ENCODE measurements at places on chromosomes 16 and 17.
A peak's percentile ranks its signal among the peaks of the same experiment; 100 is the strongest.

DNA sequence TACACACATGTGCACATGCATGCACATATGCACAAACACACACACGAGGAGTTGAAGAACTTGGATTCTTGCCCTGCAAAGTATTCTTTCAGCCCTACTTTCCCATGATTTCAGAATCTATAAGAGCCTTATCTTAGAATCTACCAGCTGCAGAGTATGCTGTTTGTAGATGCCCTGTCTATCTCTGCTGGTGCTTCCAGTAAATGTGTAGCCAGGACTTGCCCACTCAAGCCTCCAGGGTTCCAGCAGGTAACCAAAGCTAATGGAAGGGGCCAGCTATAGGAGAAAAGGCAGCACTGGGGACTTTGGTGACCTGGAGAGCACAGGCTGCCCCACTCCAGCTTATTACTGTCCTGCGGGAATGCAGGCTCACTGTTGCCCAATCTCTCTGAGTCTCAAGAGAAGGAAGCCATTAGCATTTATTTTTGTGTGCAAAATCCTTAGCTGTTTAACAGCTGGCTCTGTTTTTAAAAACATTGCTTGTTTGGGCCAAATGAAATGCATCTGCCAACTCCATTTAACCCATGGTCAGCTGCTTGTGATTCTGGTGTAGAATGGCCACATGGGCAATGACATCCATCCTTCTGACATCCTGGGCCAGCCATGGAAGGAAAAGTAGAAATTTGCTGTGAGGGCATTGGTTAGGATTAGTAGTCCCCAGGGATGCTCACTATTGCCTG, 28.6 kb upstream of the XYLT1 start:
- DNase-seq: no peak

DNA sequence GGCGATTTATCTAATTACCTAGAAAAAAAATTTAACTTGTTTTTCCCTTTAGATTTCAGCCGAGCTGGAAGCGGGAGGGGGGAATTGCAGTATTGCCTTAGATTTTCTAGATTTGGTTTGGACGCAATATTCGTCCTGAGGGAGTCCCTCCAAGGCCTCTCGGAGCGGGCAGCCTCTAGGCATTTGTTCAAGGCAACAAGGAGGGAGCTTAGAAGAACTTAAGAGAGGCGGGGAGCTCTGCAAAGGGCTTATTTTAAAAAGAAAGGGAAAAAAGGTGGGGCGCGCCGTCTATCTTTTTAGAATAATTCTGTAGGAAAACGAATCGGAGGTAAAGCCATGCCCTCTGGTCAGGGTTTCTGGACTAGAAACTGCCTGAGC, 407 bp upstream of the TMEM94 start:
- no peak for DNase-seq

GRCh38 chr16:12750554-12750918, 53.2 kb downstream of the CPPED1 start:
- DNase-seq: no peak

DNA sequence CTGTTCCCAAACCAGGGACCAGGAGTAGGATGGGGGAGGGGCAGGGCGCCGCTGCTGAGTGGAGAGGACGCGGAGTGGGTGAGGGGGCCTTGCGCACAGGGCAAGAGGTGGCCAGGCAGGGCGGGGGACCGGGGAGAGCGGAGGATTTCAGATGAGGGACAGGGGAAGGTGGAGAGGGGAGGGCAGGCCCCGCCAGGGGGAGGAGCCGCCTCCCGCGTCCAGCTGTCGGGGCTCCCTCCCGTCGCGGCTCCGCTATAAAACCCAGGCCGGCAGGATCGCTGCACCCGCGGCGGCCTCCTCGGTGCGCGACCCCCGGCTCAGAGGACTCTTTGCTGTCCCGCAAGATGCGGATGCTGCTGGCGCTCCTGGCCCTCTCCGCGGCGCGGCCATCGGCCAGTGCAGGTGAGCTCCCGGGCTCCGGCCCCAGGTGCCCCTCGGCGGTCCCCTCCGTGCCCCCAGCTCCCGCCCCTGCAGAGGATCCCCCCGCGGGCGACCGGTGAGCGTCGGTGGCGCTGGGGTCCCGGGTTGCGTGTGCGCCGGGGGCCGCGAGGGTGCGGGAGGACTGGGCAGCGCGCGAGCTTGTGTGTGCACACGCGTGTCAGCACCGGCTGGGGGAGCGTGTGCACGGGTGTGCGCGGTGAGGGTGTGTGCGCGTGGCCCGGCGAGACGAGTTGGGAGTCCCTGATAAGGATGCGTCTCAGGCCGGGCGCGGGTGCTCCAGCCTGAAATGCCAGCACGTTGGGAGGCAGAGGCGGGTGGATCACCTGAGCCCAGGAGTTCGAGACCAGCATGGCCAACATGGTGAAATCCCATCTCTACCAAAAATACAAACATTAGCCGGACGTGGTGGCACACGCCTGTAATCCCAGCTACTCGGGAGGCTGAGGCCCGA, at the start of gene CA4:
CA4 (plus strand) TSS at position 283 of the 892 bp plus-strand sequence; CDS start at position 345, 62 bp downstream.
- no peak for DNase-seq

GRCh38 chr17:48543107-48543853, 1.6 kb downstream of the HOXB2 start:
- DNase-seq: no peak

DNA sequence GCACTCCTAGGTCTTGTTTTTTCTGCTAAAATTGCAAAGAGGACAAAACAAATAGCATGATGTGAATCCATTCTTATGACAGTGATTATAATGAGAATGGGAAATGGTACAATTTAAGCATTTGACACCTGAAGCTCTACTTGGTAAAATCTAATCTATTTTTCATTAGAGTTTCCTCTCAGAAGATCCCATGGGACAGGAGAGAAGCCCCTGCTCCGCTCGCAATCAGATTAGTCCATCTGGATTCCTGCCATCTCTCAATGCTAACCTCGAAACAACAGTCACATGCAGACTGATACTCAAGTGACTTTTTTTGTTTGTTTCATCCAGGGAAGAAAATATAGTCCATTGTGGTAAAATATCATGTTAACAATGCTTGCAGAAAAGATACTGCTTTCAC, 107.4 kb upstream of the TOM1L1 start:
- DNase-seq: no peak

GRCh38 chr17:58377093-58377601, 25.1 kb upstream of the SUPT4H1 start:
- peak; percentile 45 for DNase-seq

DNA sequence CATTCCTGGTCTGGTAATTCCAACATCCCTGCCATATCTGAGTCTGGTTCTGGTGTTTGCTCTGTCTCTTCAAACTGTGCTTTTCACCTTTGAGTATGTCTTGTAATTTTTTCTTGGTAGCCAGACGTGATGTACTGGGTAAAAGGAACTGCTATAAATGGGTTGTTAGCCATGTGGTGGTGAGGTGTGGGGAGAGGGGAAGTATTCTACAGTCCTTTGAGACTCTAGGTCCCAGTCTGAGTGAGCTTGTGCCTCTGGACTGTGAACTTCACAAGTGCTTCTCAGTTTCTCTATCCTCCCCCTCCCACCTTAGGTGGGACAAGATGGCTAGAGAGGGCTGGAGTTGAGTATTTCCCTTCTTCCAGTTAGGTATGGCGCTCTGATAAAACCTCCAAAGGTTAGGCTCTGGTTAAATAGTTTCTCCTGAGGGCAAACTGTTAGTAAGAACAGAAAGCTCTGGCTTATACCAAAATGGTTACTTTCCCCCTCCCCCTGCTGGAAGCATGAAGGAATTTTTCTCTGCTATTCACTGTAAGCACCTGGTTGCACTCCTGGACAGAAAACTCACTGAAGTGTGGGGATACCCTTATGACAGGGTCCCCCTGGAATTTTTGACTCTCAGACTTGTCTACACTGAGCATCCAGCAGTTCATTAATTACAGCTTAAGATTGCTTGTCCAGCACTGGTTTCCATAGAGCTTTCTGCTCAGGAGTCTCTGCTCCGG, 87.8 kb downstream of the MARCHF10 start:
- no peak for DNase-seq

- DNase-seq: no peak
These were observed 215.1 kb downstream of the KATNIP start for GRCh38 chr16:27764869-27765675.

DNA sequence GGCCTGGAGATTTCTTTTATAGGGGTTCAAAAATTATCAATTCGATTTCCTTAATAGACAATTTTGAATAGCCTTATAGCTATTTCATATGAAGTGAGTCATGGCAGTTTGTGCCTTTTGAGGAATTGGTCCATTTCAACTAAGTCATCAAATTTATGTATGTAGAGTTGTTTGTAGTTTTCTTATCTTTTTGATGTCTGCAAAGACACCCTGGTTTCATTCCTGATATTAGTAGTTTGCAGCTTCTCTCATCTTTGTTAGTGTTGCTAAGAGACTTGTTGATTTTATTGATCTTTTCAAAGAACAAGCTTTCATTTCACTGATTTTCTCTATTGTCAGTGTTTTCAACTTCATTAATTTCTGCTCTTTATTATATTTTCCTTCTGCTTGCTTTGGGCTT, 44.2 kb downstream of the N4BP1 start:
- DNase-seq: no peak

- DNase-seq: no peak
These were observed 24.2 kb downstream of the DDX19A start for GRCh38 chr16:70370924-70371323.

- no peak for DNase-seq
These were observed 821 bp downstream of the SOCS7 start for GRCh38 chr17:38352245-38353085.

- no peak for DNase-seq
These were observed 53.9 kb downstream of the PLXDC1 start for GRCh38 chr17:39097537-39097936.

GRCh38 chr16:68105611-68106010, 20.4 kb downstream of the NFATC3 start:
- no peak for DNase-seq

- no peak for DNase-seq
These were observed 1.2 kb upstream of the CES1 start for GRCh38 chr16:55834049-55834448.

DNA sequence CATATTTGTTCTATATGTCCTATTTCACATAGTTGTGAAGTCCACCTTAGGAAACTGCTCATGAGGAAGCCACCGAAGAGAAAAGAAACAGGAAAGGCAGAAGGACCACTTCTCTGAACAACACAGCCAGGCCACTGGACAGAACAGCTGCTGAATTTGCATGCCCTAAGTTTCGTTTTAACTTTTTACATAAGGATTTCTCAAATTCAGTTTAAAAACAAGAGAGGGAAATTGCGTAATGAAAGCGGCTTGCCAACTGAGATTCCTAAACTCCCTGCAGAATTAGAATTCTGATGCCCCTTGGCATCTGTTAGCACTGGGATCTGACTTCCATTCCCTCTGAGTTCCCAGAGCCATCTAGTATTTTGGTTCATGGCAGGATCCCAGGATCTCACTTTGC, 5.0 kb upstream of the CCL8 start:
- no peak for DNase-seq

- DNase-seq: no peak
These were observed 5.6 kb downstream of the ADCY9 start for GRCh38 chr16:4110680-4111079.

DNA sequence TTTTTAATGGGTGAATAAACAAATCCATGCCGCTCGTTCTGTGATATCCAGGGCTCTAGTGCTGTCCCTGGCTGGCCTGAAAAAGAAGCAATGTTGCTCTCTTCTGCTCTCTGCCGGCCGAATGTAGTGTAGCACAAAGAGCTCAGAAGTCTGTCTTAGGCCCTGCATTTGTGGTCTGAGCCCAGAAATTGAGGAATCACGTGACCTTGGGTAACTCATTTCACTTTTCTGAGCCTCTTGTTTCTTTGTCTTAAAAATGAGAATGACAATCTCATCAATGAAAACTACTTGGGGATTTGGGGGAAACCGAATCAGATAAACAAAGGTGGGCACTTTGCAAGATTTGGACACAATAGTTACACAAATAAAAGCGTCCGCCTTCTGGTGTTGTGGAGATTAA, 381.6 kb upstream of the ASIC2 start:
- peak; percentile 56 for DNase-seq

- no peak for DNase-seq
These were observed 96.1 kb upstream of the SDK2 start for GRCh38 chr17:73740370-73740769.

DNA sequence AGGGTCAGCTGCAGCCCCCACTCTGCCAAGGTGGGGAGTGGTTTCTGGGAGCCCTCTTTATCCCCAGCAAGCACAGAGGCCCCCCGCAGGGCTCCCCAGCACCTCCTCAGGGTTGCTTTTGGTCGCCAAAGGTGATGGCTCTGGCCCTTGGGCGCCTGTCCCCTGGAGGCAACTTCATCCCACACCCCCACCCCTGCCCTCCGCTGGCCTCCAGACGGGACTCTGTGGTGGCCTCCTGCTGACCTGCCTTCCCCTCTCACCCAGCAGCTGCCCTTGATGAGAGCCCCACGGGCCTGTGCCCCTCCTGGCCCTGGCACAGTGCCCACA, 7.8 kb upstream of the RHOT2 start:
- no peak for DNase-seq

GRCh38 chr16:2036200-2036966, 9.7 kb downstream of the NHERF2 start:
- DNase-seq: no peak

DNA sequence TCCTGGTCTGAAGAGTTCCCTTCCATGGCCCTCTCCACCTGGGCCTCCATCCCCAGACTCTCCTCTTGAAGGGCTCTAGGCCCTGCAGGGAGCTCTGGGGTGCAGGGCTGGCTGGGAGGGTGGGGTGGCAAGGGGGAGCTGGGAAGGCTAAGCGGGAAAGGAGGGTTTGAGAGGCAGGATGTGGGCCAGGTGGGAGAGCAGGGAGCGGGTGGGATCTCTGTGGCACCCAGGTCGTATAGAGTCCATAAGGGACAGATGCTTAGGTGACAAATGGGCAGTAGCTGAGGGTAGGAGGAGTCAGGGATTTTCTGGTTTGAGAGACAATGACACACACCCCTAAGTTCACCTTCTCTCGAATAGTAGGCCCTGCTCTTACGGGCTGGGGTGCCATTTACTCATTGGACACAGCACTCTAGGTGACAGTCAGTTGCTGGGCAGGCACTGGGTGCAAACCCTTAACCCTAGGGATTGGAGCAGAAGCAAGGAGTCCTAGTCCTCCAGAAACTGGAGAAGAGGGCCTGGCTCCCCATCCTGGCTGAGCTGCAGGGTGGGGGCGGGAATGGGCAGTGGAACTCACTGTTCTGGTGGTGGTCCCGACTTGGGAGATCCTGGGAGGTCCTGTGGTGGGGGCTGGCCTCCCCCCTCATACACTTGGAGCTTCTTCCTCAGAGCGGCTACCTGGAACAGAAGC, 15.3 kb downstream of the KIF18B start:
- DNase-seq: no peak

GRCh38 chr17:75720656-75721462, at the start of gene ITGB4:
ITGB4 (plus strand) TSS chr17:75721459; CDS start chr17:75724704, 3,245 bp downstream.
- peak; percentile 50 for DNase-seq

- DNase-seq: no peak
These were observed 7.3 kb downstream of the TNRC6A start for GRCh38 chr16:24736758-24737157.

GRCh38 chr17:45414990-45415881, 17.4 kb downstream of the ARHGAP27 start:
- no peak for DNase-seq

All from anterior cingulate cortex (tissue), 58 donors.